ENCODE measurements at places on chromosomes 12 and 14.
A peak's percentile ranks its signal among the peaks of the same experiment; 100 is the strongest.

- DNase-seq, result peak; percentile 46
Observed at GRCh38 chr12:106914796-106915634, 40.7 kb upstream of the TMEM263 start.

DNA sequence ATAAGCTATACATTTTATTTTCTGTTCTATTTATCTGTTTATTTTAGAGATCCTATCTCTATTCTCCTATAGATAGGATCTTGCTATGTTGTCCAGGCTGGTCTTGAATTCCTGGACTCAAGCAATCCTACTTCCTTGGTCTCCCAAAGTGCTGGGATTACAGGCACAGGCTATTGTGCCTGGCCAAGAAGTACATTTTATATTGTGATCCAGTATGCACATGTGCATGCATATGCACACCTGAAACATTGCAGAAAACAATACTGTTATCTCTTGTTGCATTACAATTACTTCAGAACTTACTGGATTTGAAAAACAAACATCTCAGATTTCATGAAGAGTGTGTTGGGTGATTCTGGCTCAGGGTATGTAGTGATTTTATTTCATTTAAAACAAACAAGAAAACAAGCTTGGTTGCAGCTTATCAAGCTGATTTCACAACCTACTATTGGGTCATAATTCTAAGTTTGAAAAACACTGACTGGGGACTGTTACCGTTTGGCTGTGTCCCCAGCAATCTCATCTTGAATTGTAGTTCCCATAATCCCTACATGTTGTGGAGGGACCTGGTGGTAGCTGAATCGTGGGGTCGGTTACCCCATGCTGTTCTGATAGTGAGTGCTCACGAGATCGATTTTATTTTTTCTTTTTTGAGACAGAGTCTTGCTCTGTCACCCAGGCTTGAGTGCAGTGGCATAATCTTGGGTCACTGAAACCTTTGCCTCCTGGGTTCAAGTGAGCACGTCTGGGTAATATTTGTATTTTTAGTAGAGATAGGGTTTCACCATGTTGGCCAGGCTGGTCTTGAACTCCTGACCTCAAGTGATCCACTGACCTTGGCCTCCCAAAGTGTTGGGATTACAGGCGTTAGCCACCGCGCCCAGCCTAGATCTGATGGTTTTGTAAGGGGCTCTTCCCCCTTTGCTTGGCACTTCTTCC, 31.3 kb downstream of the ERC1 start:
- no peak for DNase-seq

DNA sequence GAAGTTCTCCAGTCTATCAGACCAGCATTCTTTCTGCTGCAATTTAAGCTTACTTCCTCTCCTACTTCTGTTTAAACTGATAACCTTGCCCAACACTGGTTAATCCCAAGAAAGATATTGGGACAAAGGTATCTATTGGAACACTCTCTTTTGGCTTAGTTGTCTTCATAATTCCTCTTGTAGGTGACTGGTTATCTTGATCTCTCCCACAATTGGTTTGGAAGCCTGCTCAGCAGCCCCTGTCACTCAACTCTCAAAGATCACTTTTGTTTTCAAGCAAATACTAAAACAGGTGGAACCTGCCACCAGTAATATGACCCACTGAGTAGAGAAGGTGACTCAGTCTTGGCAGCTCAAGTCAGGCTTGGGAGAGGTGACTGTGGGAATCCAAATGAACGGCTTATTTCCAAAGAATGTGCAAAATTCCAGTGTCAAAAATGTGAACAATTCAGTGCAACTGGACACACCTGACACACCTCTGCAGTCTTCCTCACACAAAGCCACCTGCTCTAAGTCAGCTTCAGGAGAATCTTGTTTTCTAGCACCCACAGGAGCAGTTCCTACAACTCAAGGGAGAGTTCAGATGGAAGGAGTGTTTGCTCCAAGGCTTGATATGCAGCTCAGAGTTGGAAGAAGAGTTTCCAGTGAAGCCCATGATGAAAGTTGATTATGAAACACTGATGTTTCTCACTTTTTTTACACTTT, 83.2 kb upstream of the SLC38A2 start:
- no peak for DNase-seq

DNA sequence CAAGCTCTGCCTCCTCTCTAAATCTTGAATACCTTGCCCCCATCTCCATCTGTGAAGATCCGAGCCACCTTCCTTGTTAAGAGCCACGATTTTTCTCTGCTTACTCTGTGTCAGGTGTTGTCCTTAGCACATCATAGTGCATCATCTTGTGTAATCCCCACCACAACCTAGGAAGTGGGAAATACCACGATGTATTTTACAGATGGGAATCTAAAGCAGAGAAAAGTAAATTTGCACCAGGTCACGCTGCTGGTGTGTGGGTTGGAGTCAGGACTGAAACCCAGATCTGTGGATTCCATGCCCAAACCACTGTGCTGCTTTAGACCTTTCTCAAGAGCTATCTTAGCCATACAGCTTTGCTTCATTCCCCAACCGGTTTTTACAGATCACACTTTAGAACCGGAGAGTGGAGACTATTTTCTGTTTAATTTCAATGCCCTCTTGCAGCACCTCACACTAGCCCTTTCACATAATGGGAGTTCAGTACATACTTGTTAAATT, 94.6 kb downstream of the PPM1A start:
- DNase-seq, result no peak

GRCh38 chr14:91573894-91574837, 64.1 kb upstream of the PPP4R3A start:
- DNase-seq, result peak; percentile 90

DNA sequence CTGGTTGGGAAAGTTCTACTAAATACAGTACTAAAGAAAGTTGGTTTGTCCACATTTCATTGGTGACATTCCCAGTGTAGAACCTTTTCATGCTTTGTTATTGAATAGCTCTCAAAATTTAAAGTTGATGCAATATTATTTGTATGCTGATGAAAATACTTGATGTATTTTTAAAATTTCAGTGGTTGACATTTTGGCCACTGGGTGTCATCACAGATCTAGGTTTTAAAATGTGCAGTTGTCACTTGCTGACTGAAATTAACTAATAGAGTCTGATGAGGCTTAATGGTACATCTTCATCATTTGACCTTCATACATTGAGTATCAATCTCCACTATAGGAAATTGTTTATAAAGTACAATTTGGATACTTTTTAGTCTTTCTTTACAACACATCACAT, 37.1 kb downstream of the CMAS start:
- DNase-seq, result peak; percentile 40

- DNase-seq, result no peak
Observed at GRCh38 chr12:57732726-57733593, 5.6 kb downstream of the AGAP2 start.

Measured in NCI-H526 (cell line).